ENCODE measurements at places on chromosomes 7 and 10.

DNA sequence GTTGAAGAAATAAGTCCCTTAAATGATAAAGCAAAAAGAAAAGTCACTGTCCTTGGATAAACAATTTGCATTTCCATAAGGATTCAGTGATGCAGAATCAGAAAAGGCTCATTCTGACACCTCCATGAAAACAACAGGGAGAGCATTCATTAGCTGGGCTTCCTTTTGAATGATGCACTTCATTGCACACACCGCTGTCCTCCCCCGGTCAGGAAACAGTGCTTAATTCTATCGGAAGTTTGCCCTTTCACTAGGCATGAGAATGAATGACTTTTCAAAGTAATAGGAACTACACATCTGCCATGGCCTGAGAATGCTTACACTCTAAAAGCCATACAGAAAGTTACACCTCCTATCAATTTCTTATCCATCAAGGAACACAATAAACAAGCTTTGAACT lies 4.2 kb downstream of the PCDH15 start:
- DNase-seq = no peak

- DNase-seq = no peak
Measured at GRCh38 chr10:2825841-2826240, 241.5 kb upstream of the PFKP start.

DNA sequence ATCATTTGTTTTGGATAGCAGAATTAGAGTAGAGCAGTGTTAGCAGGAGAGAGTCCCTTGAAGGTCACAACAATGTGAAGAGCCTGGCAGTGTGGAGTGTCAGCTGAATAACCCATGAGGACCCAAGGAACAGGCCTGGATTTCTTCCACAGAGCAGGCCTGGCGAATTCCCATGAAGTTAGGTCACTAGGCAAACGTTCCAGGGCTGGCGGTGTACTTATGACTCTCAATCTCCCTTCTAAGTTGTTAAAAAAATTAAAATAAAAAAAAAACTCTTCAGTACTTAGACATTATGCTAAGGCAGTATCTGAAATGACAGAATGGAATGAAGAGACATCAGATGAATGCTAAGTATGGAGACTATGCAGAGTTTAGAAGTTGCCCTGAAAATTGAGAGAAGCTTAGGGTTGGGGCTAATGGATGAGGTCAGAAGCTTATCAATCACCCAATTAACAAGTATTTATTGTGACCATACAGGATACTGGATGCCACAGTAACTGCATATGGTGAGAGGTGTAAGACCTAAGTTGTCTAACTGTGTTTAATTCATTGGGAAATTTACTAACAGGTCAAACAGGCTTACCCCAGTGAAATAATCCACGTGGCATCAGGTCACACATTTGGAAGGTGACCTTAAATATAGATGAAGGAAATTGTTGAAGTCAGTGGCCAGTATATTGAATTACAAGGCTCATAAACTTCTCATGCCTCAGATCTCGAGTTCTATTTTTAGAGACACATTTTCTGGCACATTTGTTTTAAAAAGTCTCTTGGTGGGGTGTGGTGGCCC lies 126.2 kb upstream of the NRP1 start:
- no peak for DNase-seq

DNA sequence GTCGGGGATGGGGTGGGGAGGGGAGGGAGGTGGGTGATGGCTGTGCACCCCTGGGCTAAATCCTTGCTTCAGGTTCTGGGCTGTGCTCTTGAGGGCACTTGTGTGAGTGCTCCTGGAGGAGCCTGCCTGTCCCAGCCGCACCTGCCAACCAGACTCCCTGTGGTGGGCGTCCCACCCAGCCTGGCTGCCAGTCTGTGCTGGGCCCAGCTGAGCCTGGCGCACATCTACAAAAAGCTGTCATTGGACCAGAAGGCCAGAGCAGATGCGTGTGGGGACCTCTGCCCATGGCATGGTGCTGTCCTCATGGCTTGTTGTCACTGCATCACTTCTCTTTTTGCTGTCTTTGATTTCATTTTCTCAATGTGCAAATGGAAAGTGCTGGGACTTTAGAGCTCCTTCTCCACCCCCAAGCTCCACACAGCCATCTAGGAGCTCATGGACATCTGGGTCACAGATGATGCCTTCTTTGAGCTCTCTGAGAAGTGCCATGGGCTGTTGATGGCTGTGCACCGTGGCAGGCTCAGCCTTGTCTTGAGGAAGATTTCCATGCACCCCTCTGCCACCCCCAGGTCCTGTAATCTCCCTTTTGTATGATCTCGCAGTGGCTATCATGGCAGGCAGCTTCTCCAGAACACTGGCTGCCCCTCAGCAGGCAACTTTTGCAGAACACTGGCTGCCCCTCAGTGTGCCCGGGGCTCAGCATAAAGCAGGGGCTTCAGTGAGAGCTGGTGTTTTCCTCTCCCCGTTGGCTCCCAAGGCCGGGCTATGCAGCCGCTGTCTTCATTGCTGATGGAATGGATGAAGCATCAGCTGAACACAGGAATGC lies 83.9 kb downstream of the ADCY1 start:
- DNase-seq = no peak

GRCh38 chr10:43855667-43856210 lies 207.1 kb upstream of the ZNF32 start:
- no peak for DNase-seq

DNA sequence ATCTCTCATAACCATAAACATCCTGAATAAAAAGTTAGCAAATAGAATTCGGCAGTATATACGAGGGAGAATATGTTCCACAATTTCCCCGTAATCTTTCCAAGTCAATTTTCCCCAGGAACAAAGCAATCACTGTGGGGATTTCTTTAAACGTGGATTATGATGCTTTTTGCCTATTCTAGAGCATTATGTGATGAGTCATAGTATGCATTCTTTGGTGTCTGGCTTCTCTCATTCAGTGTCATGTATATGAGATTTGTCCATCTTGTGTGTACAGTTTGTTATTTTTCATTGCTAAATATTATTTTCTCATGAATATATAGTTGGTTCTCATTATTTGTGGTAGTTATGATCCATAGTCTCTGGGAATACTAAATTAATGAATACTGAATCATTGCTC lies 9.9 kb upstream of the OR9A4 start:
- no peak for DNase-seq

- no peak for DNase-seq
Measured at GRCh38 chr10:14571866-14572507, 202.7 kb downstream of the FAM107B start.

GRCh38 chr7:140604076-140604475 lies 36.5 kb downstream of the DENND2A start:
- DNase-seq = no peak

GRCh38 chr10:50991456-50992355 lies 82.6 kb upstream of the PRKG1 start:
- DNase-seq = no peak

DNA sequence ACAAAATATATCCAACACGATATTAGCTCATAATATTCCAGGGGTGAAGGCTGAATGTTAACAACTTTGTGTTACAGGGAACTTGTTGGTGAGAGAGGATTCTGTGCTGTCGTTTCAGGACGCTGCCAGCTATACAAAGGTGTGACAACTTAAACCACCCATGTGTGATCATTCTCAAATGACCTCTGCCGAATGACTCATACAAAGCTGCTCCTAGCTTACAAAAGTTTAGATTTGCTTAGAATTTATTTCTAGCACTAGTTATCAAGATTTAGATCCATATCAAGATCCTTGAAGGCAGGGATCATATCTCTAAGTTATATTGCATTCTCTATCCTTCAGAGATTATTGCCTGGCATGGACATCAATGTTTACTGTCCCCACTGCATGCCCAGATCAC lies 65.3 kb downstream of the COBL start:
- DNase-seq = no peak

DNA sequence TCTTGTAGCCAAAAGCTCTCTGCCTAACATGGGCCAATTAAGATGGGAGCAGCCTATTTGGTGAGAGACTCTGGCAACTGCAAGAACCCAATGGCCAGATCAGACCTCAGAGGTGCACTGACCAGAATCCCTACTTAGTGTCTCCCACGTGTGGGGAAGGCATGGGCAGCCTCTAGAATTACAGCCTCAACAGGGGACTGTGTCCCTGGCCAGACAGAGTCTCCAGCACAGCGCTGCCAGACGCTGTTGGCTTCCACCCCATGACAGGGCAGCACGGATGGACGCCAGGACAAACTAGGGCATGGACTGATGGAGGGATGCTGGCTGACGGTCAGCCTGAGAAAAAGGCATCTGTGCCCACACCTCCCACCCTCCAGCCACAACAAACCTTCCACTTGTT lies 729.3 kb upstream of the AUTS2 start:
- DNase-seq = no peak

GRCh38 chr7:136640977-136641376 lies 227.5 kb upstream of the CHRM2 start:
- DNase-seq = no peak

Measured in NCI-H1436 treated with DMSO at 0.1 percent for 48 hours (cell line).